ENCODE measurements at places on chromosomes 5 and 9.

- no peak for DNase-seq
Measured at GRCh38 chr5:66744040-66744439, 147.8 kb downstream of the MAST4 start.

DNA sequence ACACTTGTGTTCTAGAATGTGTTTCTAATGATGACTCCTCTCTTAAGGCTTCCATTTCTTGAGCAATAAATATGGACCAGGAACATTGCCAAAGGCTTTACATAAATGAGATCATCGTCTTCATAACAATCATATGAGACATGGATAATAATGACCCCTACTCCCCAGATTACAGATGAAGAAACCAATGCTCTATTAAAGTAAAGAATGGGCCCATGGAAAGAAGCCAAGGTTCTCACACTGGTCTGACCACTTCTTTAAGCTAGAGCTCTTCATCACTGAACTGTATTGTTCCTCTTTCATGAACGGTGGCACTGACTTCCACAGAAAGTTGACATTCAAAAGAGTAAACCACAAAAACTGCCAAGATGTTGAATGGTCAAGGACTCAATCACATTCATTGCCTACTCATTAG is 65.3 kb downstream of the MARCHF3 start:
- peak; percentile 96 for DNase-seq

- DNase-seq, result no peak
Measured at GRCh38 chr5:1478271-1479035, 33.2 kb upstream of the SLC6A3 start.

GRCh38 chr5:149645236-149645635 is 63.9 kb downstream of the ARHGEF37 start:
- DNase-seq, result no peak

- DNase-seq, result no peak
Measured at GRCh38 chr9:108053555-108054061, 564.0 kb upstream of the KLF4 start.

- DNase-seq, result no peak
Measured at GRCh38 chr5:172167895-172168294, 20.1 kb downstream of the STK10 start.

DNA sequence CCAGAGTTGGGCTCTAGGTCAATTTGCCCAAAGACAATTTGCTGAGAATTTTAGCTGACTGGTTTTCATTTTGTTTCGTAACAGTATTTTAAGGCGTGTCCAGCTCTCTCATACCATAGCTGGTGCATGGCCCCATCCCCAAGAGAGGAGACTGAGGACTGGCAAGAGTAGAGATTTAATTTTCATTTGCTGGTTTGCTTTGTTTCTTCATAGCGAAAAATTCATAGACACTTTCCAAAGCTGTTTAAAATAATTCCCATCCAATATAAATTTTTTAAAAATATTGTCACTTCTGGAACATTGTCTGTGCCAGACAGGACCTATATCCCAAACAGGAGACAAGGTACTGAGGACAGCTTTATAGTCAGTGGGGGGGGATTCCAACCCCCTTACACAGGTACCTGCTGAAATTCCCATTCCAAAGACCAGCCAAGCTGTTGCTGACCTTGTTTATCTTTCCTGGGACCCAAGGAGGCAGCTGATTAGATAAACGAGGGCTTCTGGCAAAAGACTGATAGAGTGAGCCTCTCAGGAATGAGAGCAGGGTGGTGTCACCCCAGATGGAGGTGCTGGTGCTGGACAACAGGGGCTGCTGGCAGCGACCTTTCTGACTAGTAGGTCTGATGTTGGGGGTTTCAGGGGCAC is 6.8 kb upstream of the ANGPTL2 start:
- DNase-seq, result no peak

DNA sequence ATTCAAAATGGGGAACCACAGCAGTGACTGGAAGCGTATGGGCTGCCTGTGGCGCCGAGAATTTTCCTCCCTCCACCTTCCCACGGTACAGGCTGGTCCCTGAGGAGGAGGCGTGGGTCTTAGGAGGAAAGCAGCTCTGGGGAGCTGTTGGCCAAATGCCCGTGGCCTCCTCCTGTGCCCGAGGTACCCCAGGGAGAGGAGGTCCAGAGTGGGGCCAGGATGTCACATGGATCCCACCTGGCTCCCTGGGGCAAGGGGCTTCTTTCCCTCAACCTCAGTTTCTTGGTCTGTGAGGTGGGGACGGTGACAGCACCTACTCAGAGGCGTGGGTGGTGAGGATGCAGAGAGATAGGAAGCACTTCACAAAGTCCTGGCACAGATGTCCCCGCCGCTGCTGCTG is 16.5 kb downstream of the PRRX2 start:
- DNase-seq, result no peak

DNA sequence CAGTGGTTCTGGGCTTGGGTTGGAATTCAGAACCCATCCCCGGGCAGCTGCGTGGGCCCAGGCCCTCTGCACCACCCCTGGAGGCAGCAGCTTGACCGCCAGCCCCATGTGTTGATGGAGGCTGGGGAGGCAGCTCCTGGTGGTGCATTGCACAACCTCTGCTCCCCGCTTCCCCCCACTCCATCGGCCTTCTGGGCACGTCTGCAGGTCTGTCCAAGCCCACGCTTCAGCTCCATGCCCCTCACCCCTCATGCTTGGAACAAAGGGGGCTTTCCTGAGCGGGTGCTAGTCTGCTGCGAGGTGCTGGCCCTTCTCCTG is 1.4 kb downstream of the NCS1 start:
- no peak for DNase-seq

DNA sequence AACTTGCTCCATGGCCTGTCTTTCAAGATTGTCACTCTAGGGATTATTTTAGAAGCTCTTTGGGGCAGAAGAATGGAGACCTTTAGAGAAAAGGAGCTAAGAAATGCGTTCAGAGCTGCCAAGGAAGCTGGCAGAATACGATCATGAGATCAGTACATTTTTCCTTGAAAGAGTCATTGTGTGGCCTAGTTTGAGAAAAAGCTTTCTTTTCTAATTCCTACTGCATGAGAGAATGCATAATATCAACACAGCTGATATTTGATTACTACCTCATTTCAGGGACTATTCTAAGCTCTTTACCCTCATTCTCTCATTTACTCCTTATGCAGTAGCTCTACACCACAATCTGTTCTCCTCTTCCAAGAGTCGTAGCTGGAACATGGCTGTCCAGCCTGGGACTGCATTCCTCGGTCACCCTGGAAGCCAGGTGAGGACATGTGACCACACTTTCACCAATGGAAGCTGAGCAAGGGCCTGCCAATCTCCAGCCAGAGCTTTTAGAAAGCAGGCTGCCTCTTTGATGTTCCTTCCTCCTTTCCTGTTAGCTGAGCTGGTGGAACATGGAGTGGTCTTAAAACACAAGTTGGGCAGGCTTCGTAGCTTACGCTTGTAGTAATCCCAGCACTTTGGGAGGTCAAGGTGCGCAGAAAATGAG is 99.3 kb upstream of the LHFPL2 start:
- peak; percentile 94 for DNase-seq

DNA sequence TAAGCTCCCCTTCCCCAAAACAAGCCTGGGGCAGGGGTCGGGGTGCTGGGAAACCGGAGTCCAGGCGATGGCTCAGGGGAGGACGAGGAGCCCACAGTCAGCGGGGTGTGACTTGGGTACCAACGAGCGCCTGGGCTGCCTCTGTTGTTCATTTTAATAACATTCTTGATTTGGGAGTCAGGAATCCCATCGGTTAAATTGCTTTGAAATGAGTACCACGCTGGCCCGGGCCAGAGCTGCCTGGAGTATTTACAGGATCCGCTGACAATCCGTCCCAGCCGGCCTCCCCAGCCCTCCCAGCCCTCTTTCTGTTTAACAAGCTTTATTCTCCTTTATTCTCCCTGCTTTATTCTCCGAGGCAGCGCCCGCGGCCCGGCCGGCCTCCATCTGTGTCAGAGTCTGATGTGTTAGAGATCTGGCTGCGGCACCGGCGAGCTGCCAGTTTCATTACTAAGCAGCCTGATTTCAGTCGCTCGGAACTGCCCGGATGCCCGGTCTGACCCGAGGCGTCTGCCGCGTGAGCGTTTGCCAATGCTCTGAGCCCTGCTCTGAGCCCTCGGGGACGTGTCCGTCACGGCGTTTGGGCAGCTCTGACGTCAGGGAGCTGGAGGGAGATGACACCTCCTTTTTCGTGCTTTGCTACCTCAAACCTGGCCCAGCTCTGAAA is 16.5 kb upstream of the QRFP start:
- peak; percentile 72 for DNase-seq

GRCh38 chr9:33408087-33408486 is 5.7 kb upstream of the AQP7 start:
- no peak for DNase-seq

- no peak for DNase-seq
Measured at GRCh38 chr5:81183811-81184748, 49.0 kb upstream of the CKMT2 start.

DNA sequence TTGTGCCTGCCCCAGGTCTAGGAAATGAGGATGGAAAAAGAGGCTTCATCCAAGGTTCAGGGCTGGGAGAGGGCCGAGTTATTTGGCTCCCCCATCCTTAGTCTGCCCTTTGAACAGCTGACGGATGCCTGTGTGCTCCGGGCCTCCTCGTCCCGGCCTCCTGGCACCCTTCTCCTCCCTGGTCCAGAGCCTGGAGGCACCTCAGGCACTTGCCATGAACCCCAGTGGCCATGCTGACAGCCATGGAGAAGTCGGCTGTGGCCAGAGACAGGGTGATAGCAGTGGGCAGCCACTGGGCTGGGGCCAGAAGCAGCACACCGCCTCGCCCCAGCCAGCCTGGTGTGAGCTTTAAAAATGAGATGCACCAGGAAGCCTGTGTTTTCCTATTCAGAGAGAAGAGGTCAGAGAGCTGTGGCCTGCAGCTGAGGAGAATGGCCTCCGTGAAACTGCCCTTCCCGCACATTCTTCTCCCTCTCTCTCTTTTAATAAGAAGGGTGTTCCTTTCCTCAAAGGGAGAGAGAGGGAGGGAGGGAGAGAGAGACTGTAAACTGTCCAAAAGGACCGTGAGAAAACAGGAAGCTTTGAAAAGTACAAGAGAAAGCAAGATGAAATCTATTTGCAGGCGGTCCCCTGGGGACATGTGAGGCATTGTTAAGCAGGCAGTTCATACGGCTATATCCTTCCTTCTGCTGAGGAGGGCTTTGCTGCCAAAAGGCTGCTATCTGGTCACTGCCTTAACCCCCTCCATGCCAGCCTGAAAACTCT is 55.3 kb downstream of the ZNF366 start:
- peak; percentile 94 for DNase-seq

GRCh38 chr5:1414311-1415058 is 30.8 kb downstream of the SLC6A3 start:
- no peak for DNase-seq

- no peak for DNase-seq
Measured at GRCh38 chr5:101643794-101644193, 652.3 kb downstream of the SLCO4C1 start.

DNA sequence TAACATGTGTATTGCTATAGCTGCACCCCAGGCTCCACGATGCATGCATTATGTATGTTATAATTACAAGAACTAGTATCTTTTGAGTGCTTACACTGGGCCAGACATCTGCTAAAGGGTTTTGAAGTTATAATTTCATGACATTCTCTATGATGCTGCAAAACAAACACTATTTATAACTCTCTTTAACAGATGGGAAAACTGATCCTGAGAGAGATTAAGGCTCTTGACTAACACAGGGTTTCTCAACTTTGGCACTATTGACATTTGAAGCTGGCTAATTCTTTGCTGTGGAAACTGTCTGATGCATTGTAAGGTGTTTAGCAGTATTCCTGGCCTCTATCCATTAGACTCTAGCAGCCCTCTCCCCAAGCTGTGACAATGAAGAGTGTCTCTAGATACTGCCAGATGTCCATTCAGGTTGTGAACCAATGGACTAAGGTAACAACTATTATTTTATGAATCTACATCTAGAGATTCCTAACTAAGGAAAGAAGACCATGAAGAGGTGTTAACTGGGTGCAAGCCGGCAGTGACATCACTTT is 258.6 kb downstream of the ASTN2 start:
- DNase-seq, result no peak

DNA sequence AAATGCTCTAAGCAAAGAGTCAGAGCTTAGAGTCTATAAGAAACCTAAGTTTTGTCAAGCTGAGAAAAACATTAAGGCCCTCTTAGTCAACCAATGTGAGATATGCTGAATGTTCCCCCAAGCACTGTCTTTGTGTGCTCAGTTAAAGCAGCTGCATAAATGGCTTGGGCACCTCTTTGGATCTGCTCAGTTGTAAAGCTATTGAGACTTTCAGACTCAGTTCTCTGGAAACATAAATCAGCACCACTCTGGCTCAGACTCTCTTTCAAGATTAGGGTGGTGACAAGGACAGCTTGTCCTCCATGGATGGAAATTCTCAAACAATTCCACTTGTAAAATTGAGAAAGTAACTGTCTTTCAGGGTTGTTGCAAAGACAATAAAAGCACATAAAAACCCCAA is 807.9 kb downstream of the PRELID2 start:
- no peak for DNase-seq

DNA sequence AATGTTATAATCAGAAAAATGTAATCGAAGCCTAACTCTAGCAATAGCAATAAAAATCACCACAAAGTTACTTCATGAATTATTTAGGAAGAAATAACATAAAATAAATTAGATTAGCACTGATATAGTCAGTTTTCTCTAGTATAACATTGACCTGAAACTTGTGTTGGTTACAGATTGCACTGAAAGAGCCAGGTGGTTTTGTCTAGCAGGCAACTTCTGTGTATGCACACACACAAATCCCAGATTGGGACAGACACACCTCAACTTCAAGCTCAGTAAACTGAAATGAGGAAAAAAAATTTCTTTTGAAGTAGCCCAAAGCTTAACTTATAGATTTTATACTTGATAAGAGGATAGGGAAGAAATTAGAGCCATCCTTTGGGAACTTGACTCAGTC is 129.3 kb downstream of the EFNA5 start:
- no peak for DNase-seq

DNA sequence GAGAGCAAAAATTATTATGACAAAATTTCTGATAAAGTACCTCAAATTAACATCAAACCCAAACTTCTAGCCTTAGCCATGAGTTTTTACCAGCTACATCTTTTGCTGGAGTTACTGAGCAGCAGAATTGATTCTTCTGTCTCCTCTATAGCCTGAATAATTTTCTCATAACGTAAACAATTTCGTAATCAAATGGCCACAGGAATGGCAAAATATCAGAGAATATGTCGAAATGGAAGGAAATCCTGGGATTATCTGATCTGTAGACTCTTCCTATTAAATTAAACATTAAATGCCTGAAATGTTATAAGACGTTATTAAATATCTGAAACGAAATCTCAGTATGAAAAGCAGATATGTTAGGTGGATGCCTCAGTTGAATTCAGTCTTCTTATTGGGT is 41.1 kb downstream of the LURAP1L start:
- no peak for DNase-seq

DNA sequence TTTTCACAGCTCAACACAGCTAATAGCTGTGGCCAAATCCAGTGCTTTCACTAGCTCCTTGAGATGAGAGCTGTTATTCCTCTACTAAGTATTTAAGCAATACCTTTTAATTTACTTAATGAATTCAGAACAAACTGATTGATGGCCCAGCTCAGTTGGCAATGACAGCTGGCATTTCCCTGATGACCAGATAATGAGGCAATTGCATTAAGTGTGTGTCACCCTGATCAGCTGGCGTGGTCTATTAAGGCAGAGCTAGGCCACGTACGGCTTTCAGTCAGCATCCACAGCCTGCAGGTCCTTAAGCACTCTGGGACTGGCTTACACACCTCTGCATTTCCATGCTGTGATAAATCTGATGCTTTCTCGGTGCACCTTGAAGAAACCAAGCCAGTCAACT is 34.4 kb downstream of the TTLL11 start:
- DNase-seq, result no peak

Measured in foreskin melanocyte (primary cell).